Esophagus squamous epithelium (tissue), 5 donors: ENCODE measurements at places on chromosomes 1 and 21. TPM values are rescaled to one million over a fixed set of nuclear protein-coding genes. Genes with fewer than 3 reads are reported as not detected.

The JAM2 gene
- 2.3 TPM for total RNA-seq

The CELSR2 gene
- total RNA-seq: 43.5 TPM

The OR2L5 gene
- total RNA-seq: not detected

The CRB1 gene
- not detected for total RNA-seq

DNA sequence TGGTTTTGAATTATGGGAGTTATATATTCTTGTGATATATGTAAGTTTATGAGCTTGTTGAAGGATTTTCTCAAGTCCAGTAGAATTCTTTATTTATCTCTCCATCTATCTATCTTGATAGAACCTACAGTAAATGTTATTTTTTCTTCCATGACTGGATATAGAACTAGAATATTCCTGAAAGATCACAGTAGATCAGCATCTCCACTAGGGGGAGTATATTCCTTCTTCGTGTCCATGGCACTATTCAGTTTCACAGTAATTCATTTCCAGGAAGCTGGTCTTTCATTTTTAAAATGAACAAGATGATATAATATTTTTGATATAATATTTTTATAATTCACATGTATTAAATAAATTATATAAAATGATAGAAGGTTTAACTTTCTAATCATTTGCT, 18.8 kb downstream of the TMPRSS15 start:
- no peak for DNase-seq

GRCh38 chr21:46328151-46328550, 4.2 kb downstream of the PCNT start:
- DNase-seq: no peak

- no peak for DNase-seq
Measured at GRCh38 chr1:205923651-205924459, 19.4 kb downstream of the SLC26A9 start.

- no peak for DNase-seq
Measured at GRCh38 chr21:35284199-35284598, 235.1 kb upstream of the RUNX1 start.

GRCh38 chr1:156356875-156357534, 12.0 kb upstream of the RHBG start:
- DNase-seq: no peak

- no peak for DNase-seq
Measured at GRCh38 chr1:156078728-156079127, 3.5 kb downstream of the MEX3A start.

DNA sequence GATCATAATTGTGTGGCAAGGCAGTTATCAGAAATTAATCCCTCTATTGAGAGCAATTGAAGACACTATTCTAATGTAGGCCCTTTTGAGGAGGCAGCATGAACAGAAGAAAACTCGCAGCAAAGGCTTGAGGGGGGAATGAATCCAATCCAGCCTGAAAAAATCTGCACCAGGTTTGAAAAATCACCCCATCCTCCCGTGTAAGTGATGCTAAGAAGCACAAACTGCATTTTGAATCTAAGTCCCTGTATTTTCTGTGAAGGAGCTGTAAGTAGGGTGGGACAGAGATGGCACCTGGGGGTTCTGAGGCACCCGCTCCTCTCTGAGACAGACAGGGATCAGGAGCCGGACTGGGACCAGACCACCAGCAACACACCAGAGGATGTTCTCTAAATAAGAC, at the start of gene CRB1:
Gene CRB1 (plus strand): TSS at position 241 of the 400 bp plus-strand sequence. CDS start 161 bp downstream, outside the sequence.
- no peak for DNase-seq

GRCh38 chr1:6424000-6424565, 493 bp upstream of the ESPN start:
- DNase-seq: no peak

- no peak for DNase-seq
Measured at GRCh38 chr1:29519108-29519787, 282.9 kb downstream of the PTPRU start.

DNA sequence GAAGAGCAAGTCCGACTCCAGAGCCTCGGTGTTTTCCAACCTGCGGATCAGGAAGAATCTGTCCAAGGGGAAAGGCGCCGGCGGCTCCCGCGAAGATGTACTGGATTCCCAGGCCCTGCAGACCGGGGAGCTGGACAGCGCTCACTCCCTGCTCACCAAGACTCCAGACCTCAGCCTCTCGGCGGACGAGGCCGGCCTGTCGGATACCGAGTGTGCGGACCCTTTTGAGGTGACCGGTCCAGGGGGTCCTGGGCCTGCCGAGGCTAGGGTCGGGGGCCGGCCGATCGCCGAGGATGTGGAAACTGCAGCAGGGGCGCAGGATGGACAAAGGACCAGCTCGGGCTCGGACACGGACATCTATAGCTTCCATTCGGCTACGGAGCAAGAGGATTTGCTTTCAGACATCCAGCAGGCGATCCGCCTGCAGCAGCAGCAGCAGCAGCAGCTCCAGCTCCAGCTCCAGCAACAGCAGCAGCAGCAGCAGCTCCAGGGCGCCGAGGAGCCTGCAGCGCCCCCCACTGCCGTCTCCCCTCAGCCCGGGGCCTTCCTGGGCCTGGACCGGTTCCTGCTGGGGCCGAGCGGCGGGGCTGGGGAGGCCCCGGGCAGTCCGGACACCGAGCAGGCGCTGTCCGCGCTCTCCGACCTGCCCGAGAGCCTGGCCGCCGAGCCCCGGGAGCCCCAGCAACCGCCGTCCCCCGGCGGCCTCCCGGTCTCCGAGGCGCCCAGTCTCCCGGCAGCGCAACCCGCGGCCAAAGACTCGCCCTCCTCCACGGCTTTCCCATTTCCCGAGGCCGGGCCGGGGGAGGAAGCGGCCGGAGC, 827 bp downstream of the FMN2 start:
- DNase-seq: no peak

GRCh38 chr1:35864813-35865212, 18.2 kb upstream of the AGO1 start:
- DNase-seq: no peak

DNA sequence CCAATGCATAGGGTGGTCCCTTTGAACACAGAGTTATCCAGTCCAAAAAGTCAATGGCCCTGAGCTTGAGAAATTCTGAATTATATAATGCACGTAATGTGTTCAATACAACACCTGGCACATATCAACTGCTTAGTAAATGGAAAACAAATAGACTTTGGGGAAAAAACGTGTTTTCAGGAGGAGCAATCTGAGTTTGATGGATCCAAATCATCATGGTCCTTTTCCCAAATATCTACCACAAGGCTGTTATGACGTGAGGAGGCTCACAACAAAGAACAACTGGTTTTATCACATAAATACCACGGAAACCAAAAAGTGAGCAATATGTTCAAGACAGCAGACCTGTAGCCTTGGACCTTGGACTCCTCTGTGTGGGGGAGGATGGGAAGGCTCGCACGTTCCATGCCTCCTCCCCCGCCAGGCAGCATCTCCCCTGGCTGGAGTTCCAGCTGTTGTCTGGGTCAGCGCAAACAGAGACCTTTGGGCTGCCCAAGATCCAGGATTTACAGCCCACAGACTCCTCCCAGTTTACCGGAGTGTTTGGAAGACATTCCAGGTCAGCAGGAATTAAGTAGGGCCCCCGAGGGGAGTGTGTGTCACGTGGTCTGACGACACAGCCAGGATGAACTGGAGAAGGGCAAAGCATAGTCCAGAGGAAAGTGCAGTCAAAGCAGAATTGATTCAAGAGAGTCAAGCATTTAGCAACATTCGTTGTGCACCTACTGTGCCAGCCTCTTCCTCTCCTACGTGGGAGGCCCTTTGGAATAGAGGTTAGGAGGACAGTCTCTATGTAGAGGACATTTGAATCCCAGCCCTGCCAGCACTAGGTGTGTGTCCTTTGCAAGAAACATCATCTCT, 32.2 kb upstream of the MED18 start:
- no peak for DNase-seq

DNA sequence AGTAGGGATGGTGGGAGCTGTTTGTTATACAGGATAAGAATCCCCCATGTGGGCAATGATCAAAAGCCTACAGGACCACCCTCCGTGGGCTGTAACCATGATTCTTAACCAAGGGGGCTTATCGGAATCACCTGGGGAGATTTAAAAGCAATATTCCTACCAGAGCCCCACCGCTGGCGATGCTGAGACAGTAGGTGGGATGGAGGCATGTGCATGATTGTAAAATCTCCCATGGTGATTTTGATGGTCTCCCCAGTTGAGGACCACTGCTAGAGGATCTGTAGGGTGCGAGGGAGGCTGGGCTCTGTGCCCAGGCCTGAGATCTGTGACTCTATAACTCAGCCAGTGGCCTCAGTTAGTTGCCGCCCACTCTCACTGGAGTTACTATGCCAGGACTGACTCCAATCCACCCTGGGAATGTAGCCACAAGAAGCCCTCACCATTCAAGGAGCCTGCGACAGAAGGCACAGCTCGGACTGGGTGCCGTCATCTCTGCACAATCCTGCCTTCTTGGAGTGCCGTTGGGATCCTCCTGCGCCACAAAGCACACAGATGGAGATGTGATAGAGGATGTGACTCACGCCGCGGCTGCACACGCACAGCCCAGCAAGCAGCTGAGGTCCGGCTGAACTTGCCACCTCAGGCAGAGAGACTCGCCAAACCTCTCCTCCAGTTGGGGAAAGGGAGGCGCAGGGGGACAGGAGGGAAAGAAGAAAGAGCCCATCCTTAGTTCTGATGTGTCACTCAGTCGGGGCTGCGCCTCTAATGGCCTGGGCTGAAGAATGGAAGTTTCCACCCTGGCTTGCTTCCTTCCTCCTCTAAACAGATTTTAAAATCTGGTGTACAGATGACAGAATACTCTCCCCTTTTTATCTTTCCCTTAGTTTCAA, 26.5 kb downstream of the AKNAD1 start:
- no peak for DNase-seq

GRCh38 chr1:211761400-211761799, 69.2 kb downstream of the LPGAT1 start:
- no peak for DNase-seq

GRCh38 chr1:178540646-178541045, 27.7 kb downstream of the TEX35 start:
- no peak for DNase-seq
